ENCODE measurements at places on chromosomes 16 and 17.

DNA sequence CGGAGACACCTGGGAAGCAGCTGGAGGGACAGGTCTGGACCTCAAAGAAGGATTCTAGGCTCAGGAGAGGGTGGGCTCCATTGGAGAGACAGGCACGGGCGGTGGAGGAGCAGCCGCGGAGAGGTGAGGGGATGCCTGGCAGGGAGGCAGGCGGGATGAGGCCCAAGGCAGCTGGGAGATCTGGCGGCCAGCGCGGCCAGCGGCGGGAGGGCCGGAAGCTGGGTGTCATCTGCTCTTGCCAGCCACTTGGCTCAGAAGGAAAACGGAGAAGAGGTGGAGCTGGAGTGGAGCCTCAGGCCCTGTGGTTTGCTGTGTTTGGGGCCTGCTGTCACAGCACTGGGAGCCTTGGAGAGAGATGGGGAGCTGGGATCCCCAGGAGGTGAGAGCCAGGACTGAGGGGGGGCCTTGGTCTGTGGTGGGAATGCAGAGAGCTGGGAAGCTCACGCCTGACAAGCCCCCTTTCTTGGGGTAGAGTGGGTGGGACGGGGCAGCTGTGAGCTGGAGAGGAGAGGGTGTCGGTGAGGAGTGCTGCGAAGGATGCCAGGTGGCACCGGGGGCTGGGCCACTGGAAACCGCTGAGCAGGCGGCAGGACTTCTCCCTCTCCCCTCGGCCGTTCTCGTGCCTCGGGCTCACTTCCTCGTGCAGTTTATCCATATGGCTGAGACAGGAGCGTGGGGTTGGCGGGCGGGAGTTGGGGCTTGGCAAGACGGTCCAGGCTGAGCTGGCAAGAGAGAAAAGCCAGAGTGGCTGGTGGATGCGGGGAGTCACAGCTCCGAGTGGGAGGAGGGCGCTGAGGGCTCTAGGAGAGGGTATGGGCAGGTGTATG lies 8.0 kb downstream of the TBC1D24 start:
- peak; percentile 82 for DNase-seq

GRCh38 chr17:48427598-48427997 lies 2.4 kb downstream of the SKAP1 start:
- DNase-seq: no peak

- no peak for DNase-seq
Observed at GRCh38 chr16:84631886-84632285, 14.0 kb upstream of the COTL1 start.

- peak; percentile 1 for DNase-seq
Observed at GRCh38 chr17:56319531-56319930, 166.3 kb downstream of the ANKFN1 start.

- DNase-seq: peak; percentile 90
Observed at GRCh38 chr17:40068917-40069750, 6.4 kb downstream of the THRA start.

GRCh38 chr17:76909971-76910760 lies 42.0 kb downstream of the MGAT5B start:
- DNase-seq: no peak

- no peak for DNase-seq
Observed at GRCh38 chr17:28572259-28573039, 1.1 kb upstream of the PIGS start.

- no peak for DNase-seq
Observed at GRCh38 chr17:43701318-43701743, 39.6 kb upstream of the MEOX1 start.

DNA sequence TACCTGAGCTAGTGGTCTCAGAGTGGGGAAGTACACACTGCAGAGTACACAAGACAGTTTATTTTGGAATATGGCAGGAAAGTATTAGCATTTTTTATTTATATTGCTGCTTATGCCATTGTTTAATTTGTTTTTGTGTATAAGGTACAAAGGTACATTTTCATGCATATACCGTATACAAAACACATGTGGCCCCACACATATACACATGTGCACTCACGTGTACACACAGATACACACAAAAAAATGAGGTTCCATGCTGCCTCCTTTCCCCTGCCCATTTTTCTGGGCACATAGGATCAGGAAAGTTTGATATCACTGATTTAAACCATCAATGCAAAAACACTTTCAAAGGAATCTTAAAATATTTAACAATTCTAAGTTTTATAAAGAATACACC lies 12.9 kb downstream of the IGSF6 start:
- no peak for DNase-seq

GRCh38 chr17:75456039-75456416 lies 407 bp upstream of the TMEM94 start:
- DNase-seq: no peak

- no peak for DNase-seq
Observed at GRCh38 chr16:65178151-65178550, 56.3 kb upstream of the CDH11 start.

GRCh38 chr17:80544655-80545498 lies at the start of gene RPTOR:
Gene RPTOR (plus strand): TSS chr17:80544838. CDS start chr17:80545630, 792 bp downstream.
- peak; percentile 87 for DNase-seq

DNA sequence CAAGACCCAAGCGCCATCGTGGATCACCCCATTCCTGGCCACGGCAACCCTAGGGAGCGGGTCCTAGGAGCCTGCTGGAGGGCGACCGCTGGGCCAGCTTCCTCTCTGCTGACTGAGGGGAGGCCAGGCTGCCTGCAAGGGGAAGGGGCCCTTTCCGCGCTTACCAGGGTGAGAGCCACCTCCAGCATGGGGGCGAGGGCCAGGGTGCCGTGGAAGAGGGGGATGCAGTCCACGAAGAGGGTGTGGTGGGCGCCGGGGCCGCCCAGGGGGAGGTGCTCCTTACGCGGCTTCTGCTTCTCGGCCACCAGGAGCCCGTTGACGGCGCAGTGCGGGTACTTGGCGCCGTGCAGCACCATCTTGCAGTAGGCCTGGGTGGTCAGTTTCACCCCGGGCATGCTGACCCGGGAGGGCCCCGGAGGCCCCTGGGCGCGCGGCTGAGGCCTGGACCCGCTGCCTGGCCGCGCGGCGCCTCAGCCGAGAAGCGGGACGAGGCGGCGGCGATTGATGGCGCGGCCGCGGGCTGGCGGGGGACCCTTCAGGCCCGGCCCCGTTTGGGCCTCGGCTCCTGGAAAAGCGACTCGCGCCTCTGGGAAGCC lies 345 bp downstream of the EMC8 start:
- DNase-seq: peak; percentile 65

DNA sequence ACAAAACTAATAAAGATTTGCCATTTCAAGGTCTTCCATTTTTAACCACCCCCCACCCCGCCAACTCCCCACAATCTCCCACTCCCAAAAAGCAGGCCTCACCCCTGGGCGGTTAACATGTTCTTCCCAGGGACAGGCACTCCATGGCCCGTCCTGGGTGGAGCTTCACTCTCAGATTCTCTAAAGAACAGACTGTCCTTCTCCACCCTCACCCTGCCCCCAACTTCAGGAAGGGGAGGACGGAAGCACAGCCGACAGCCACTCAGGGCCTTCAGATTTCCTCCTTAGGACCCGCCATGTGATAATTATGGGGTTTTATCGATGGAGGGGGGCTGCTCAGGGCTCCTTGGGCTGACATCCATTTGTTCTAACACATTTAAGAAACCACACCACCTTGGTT lies 61.9 kb downstream of the ZFHX3 start:
- DNase-seq: no peak

- DNase-seq: no peak
Observed at GRCh38 chr16:49562228-49562627, 188.6 kb downstream of the C16orf78 start.

DNA sequence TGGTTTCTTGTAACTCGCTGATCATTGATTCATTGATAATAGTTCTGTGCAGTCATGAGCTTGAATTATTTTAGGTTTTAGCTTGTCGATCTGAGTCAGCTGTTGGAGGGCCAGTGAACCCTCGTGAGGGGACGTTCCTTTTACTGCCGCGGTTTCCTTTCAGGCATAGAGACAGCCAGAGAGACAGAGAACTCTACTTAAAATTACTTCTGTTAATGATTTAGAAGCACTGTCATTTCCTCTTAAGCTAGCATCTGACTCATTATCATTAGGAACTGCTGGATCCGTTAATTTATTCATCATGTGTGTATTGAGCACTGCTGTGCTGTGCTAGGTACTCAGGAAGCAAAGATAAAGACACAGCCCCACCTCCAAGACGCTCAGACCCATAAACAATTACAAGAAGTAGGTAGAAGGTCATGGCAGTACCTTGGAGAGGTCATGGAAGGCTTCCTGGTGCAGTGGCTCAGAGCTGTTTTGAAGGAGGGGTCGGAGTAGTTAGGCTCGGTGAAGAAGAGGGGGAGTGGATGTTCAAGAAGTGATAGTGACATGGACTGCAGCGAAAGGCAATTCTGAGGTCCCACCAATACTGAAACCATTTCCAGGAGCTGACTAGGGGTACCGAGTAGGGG lies 3.3 kb downstream of the PGS1 start:
- no peak for DNase-seq

- DNase-seq: peak; percentile 90
Observed at GRCh38 chr17:34633351-34633750, 54.0 kb downstream of the TMEM132E start.

GRCh38 chr16:69106491-69107315 lies 1.2 kb downstream of the HAS3 start:
- no peak for DNase-seq

Data from NCI-H1417 (cell line).